ENCODE measurements at places on chromosomes 12 and 14. TPM values are rescaled to one million over a fixed set of nuclear protein-coding genes. Genes with fewer than 3 reads are reported as not detected.

DNA sequence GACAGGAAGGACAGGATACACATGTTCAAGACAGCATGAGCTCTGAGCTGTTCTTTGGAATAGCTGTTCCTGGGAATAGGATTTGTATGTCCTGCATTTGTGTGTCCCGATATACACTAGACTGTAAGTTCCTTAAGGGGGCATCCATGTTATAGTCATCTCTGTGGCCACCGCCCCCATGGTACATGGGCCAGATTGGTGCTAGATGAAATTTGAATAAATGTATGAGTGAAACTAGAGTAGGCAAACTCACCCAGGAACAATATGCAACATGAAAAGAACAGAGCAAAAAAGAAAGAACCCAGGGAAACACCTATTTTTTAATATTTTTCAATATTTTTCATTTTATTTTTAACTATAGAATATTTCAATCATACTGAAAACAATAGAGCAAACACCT is 25.1 kb upstream of the KRT77 start:
- peaks cover 51% of the 10 kb centered on the region for H3K27me3 ChIP-seq
- no peak for DNase-seq
- H3K4me1 ChIP-seq: no peaks in the 10 kb centered on the region
- H3K27ac ChIP-seq: no peak overlapping the region
- H3K4me3 ChIP-seq: no peak overlapping the region
- no peaks in the 10 kb centered on the region for H3K36me3 ChIP-seq

Gene PTCSC3
- total RNA-seq: not detected

- H3K36me3 ChIP-seq: no peaks in the 10 kb centered on the region
- H3K4me1 ChIP-seq: peaks cover 17% of the 10 kb centered on the region
- DNase-seq: peak; percentile 38
- no peak overlapping the region for H3K4me3 ChIP-seq
- H3K27ac ChIP-seq: no peak overlapping the region
- H3K27me3 ChIP-seq: no peaks in the 10 kb centered on the region
These were observed 8.4 kb upstream of the CALM1 start for GRCh38 chr14:90388437-90388836.

GRCh38 chr12:64723630-64724029 is 35.6 kb downstream of the GNS start:
- H3K4me3 ChIP-seq: no peak overlapping the region
- no peaks in the 10 kb centered on the region for H3K36me3 ChIP-seq
- no peaks in the 10 kb centered on the region for H3K27me3 ChIP-seq
- no peak for DNase-seq
- H3K27ac ChIP-seq: no peak overlapping the region
- H3K4me1 ChIP-seq: no peaks in the 10 kb centered on the region

GRCh38 chr12:15868186-15868585 is 14.0 kb upstream of the STRAP start:
- no peak overlapping the region for H3K27ac ChIP-seq
- H3K4me3 ChIP-seq: no peak overlapping the region
- H3K27me3 ChIP-seq: no peaks in the 10 kb centered on the region
- H3K36me3 ChIP-seq: no peaks in the 10 kb centered on the region
- no peaks in the 10 kb centered on the region for H3K4me1 ChIP-seq
- no peak for DNase-seq

- no peaks in the 10 kb centered on the region for H3K27me3 ChIP-seq
- DNase-seq: no peak
- H3K36me3 ChIP-seq: no peaks in the 10 kb centered on the region
- no peaks in the 10 kb centered on the region for H3K4me1 ChIP-seq
- no peak overlapping the region for H3K27ac ChIP-seq
These were observed 112.5 kb downstream of the CCER1 start for GRCh38 chr12:90842477-90842876.

- DNase-seq: no peak
- peaks cover 9% of the 10 kb centered on the region for H3K4me1 ChIP-seq
- no peak overlapping the region for H3K4me3 ChIP-seq
These were observed 35.2 kb upstream of the CLIP1 start for GRCh38 chr12:122457627-122458026.

DNA sequence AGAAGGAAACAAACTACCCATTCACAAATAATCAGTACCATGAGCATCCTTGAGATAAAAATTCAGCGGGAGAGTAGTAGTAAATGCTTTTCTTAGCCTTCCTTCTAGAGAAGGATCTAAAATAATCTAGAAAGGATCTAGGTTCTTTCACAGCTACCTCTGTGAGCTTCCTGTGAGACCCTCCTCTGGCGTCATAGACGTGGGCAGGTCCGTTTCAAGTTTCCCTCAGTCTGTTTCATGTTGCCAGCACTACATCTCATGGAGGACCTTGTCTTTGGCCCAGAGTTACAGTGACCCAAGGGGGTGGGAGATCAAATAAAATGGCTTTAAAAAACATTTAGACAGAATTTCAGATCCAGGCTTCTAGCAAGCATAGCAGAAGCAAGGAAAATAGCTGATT is 13.6 kb downstream of the DAAM1 start:
- no peak for DNase-seq
- no peaks in the 10 kb centered on the region for H3K4me1 ChIP-seq
- no peak overlapping the region for H3K27ac ChIP-seq
- H3K4me3 ChIP-seq: no peak overlapping the region
- no peaks in the 10 kb centered on the region for H3K36me3 ChIP-seq
- H3K27me3 ChIP-seq: no peaks in the 10 kb centered on the region
